Smooth muscle cell of the pulmonary artery (primary cell): ENCODE measurements at places on chromosomes 1 and 21. TPM values are rescaled to one million over a fixed set of nuclear protein-coding genes. Genes with fewer than 3 reads are reported as not detected.

Gene NHLH1
- total RNA-seq = 0.07 TPM in 2 replicates

Gene GGPS1
- total RNA-seq = 28.5 and 31.1 TPM in 2 replicates

Gene FCRLB
- total RNA-seq = 1.6 and 2.9 TPM in 2 replicates

Gene CFHR1
- total RNA-seq = 0.36 and 1.6 TPM in 2 replicates

Gene KCNE1
- total RNA-seq = 0.36 and 0.46 TPM in 2 replicates

Gene C1orf185
- total RNA-seq = not detected in 2 replicates

Gene EVA1B
- total RNA-seq = 130 and 131 TPM in 2 replicates

Gene INKA2
- total RNA-seq = 6.6 and 51.3 TPM in 2 replicates

Gene LRP8
- total RNA-seq = 9.1 and 30.0 TPM in 2 replicates

Gene FPGT
- 13.1 and 17.3 TPM in 2 replicates for total RNA-seq

Gene NEK2
- 2.5 and 8.5 TPM in 2 replicates for total RNA-seq

Gene SLC30A7
- 40.6 and 44.1 TPM in 2 replicates for total RNA-seq

Gene ASCL5
- total RNA-seq = not detected in 2 replicates

Gene MAP3K21
- total RNA-seq = 0.07 and 0.10 TPM in 2 replicates

Gene PRDM16
- total RNA-seq = 11.6 and 25.9 TPM in 2 replicates

Gene S100A8
- total RNA-seq = not detected in 2 replicates

Gene KRTAP13-2
- total RNA-seq = not detected in 2 replicates

Gene GPA33
- total RNA-seq = not detected in 2 replicates

Gene LCE3E
- total RNA-seq = not detected in 2 replicates

Gene PPIAL4G
- not detected in 2 replicates for total RNA-seq
